Calu3 (cell line): ENCODE measurements at places on chromosomes 5 and 9.
A peak's percentile ranks its signal among the peaks of the same experiment; 100 is the strongest.

DNA sequence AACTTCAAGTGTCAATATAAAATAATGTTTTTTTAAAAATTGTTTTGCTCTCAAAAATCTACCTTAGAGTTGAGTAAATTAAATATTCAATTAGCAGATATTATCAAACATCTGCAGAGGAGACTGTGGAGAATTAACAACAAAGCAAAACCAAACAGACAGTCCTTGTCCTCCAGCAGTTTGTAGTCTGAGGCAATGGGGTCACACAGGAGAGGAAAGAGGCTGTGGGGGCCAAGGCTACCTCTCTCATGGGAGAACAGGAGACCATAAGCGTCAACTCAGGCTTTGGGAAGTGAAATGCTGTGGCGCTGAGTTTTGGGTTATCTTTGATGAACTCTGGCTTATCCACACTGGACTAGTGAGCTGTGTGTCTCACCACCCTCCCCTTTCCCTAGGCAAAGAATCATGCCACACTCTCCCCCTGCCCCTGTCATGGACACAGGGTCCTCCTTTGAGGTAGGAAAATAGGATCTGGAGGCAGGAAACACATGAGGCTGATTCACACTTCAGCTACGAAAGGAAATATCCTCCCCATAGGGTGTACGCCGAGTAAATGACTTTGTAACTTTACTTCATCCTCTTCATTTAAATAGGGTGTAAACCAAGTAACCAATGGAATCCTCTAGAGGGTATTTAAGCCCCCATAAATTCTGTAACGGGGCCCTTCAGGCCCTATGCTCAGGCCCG, 152.7 kb downstream of the FSTL4 start:
- DNase-seq, result no peak

- DNase-seq, result no peak
Observed at GRCh38 chr9:98943682-98944056, at the start of gene COL15A1. Gene COL15A1, plus strand, starts transcription at chr9:98943907. Its CDS starts 155 bp downstream, at chr9:98944062.

- DNase-seq, result no peak
Observed at GRCh38 chr9:91391412-91391811, 29.7 kb upstream of the AUH start.

DNA sequence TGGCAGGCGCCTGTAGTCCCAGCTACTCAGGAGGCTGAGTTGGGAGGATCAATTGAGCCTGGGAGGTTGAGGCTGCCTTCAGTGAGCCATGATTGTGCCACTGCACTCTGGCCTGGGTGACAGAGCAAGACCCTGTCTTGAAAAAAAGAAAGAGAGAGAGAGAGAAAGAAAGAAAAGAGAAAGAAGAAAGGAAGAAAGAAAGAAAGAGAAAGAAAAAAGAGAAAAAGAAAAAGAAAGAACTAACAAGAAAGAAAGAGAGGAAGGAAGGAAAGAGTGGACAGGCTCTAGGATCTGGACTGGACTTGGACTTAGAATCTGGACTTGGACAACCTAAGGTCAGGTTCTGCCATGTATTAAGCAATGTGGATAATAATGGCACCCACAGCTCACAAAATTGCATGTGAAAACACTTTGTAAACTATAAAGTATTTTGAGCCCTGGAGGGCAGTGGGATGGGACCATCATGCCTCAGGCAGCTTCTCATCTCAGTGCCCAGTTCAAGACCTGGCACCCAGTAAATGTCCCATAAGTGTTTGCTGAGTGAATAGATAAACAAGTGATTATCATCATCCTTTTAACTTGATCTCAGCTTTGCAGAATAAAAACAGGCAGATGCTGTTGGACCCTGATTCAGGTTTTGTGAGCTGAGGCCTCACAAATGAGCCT, 12.8 kb upstream of the PHF19 start:
- DNase-seq, result no peak

- DNase-seq, result no peak
Observed at GRCh38 chr9:16721972-16722371, 148.5 kb downstream of the BNC2 start.

DNA sequence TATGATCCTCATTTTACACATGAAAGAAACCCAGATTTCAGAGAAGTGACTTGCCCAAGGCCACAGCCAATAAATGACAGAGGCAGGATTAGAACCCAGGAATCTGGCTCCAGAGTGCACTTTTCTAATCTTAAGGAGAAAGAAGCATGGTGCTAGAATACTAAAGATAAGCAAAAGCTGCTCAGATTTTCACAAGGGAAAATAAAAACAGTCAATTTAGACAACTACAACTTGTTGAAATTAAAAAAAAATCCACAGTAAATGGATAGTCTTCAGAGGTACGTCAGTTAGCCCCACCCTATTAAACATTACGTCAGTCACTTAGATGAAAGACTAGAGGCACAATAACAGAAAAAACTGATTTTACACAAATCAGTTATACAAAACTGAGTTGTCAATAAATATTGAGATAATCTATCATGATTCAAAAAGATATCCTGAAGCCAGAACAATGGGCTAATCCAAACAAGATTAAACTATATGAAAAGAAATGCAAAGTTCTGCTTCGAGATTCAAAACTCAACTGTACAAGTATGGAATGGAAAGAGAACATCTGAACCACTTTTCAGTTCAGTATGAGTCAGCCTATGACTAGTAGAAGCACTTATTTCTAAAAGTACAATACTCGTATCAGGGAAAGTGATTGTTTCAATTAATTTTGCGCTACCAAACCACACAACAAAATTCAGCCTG, 9.3 kb downstream of the TMEM245 start:
- no peak for DNase-seq

DNA sequence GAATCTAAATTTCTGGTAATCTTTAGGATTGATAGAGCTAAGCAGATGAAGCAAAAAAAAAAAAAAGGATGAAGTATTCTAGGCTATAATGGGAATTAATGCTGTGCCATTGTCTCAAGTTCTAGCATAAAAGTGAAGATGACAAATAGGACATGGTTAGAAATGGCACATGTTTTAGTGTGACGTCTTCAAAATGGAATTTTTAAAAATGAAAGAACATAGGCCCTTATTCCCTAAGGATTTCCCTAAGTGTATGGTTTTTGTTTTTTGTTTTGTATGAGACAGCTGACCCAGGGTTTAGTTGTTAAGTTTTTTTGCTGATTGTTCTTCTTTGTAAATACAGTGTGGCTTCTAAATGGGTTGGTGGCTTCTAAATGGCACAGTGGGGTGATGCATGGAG, 7.1 kb downstream of the TLE4 start:
- DNase-seq, result no peak

GRCh38 chr9:7676609-7677156, 122.9 kb downstream of the DMAC1 start:
- DNase-seq, result peak; percentile 34

GRCh38 chr5:60354311-60354710, 345.7 kb downstream of the DEPDC1B start:
- no peak for DNase-seq

- no peak for DNase-seq
Observed at GRCh38 chr9:122086873-122087272, 6.2 kb downstream of the TTLL11 start.

- peak; percentile 4 for DNase-seq
Observed at GRCh38 chr5:84218546-84218945, 166.1 kb downstream of the EDIL3 start.

- DNase-seq, result no peak
Observed at GRCh38 chr5:116998024-116998423, 423.4 kb upstream of the SEMA6A start.

DNA sequence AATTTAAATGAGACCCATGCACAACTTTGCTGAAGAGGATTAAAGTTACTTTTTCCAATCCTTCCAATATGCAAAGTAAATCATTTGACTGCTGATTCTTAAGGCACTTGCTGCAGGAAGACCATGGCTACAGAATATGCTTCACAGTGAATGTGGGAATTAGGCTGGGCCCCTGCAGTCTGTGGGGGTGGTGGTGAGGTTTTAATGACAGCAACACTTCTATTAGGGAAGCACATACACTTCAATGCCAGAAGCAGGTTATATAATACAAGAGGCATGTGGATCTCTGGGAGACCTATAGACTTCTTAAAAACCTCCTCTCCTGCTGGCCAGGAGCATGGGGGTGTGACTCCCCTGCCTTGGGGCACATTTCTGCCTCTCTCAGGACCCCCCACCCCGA, 124.5 kb upstream of the KLF9 start:
- DNase-seq, result no peak

DNA sequence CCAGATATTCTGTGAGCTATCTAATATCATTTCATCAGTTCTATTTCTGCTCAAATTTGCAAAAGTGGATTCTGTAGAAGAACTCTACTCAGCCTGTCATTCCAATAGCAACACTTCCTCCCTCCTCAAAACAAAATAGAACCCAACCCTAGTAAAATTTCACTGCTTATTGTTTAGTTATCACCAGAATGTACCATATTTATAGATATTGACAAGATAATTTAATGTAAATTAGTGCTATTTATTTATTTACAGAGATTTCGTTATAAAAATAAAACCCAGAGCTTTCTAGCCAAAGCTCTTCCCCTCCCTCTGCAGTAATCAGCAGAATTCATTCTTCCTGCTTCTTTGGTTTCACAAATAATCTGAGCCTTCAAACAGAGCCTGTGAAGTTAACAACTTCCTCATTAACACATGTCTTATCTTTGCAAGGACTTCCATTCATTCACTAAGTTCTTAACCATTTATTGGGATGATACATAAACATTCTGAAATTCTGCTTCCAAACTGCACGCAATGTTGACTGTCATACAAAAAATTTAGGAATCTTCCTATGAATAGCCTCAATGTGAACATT, 73.7 kb upstream of the PJA2 start:
- no peak for DNase-seq

GRCh38 chr9:108552459-108553040, 303.2 kb downstream of the ACTL7B start:
- DNase-seq, result peak; percentile 57

- DNase-seq, result no peak
Observed at GRCh38 chr5:158718738-158719505, 380.8 kb downstream of the EBF1 start.

GRCh38 chr5:1111727-1112289, at the start of gene SLC12A7:
Gene SLC12A7, minus strand, starts transcription at chr5:1112063. Its CDS starts 72 bp downstream, at chr5:1111991.
- DNase-seq, result peak; percentile 85

DNA sequence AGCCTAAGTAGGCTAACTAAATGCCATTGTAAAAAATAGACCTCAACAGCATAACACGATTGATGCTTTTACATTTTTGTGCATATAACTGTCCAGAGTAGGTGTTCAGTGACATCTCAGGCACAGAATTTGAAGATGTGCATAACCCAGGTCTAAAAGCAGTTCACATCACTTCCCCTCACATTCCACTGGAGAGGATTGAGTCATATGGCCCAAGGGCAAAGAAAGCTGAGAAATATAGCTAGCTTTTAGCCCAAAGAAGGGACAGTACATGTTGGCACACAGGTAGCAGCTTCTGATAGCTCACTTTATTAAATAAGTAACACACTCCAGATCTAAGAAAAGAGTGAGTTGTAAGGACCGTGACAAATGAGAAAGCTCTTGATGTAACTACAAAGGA, 2259.5 kb upstream of the WWC1 start:
- no peak for DNase-seq

- DNase-seq, result no peak
Observed at GRCh38 chr5:135534609-135535419, 950 bp downstream of the NEUROG1 start.

DNA sequence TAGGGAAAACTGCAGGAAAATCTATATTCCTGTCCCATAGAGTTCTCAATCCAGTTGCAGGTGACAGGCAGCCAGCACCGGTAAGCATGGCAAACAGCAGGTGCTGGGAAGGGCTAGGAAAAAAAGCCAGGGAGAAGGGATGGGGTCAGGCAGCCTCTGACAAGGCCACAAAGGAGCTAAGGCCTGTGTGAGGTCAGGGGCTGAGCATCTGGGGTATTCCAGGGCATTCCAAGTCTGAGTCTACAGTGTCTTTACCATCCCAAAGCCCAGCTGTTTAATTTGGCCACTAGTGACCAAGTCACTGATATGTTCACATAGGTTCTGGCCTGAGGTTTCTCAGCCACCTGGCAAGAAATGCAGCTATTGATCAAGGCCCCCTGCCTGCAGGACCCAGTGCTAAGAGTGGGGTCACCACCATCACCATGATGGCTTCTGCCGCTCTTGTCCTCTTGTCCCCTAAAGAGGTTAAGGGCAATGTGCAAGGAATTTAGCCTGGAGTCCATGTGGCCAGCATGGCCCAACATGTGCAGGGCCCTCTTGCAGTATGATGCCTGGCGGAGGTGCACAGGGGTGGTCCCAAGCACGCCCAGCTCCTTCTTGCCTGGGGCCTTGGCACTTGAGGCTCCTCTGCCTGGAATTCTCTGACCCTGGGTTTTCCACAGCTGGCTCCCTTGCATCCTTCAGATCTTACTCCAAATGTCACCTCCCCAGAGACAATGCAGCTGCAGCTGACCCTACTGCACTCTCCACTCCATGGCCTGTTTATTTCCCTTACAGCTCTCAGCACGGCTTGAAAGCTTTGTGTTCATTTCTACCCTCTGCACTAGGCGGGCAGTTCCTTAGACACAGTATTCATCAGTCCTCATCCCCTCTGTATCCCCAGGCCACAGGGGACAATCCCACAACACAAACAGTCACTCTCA, 213.1 kb downstream of the MSX2 start:
- DNase-seq, result no peak

DNA sequence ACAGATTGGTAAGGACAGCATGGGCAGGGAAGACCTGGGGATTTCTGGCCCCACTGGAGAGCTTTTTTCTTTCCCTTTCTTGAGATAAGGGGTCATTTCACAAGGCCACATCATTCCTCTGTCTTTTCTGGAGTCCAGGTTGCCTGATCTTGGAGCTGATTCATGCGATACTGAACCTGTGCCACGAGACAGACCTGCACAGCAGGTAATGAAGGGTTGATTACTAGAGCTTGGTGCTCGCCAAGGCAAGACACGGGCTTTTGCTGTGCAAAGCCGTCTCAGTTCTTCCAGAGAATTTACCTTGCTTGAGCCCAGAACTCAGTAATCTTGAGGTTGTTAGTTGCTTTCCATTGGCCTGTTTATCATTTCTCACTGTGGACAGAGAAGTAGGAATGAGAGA, 39.2 kb downstream of the NUP188 start:
- DNase-seq, result no peak

DNA sequence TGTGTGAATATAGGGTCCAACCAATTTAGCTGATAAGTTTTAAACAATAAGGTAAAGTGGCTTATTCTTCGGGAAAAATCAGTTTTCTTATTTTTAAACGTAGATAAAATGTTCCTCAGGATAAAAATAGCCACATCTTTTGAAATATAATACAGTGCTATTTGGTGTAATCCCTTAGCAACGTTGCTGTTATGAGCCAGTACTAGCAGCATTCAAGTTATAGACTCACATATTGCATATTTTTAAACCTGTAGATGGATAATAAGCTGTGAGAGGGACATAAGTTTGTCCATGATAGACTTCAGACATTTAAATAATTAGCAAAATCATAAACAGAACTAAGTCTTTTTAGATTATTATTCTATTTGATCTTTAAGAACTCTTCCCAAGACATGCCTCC, 6.3 kb downstream of the PDE4D start:
- DNase-seq, result no peak

- no peak for DNase-seq
Observed at GRCh38 chr5:44663991-44664710, 144.6 kb upstream of the MRPS30 start.

DNA sequence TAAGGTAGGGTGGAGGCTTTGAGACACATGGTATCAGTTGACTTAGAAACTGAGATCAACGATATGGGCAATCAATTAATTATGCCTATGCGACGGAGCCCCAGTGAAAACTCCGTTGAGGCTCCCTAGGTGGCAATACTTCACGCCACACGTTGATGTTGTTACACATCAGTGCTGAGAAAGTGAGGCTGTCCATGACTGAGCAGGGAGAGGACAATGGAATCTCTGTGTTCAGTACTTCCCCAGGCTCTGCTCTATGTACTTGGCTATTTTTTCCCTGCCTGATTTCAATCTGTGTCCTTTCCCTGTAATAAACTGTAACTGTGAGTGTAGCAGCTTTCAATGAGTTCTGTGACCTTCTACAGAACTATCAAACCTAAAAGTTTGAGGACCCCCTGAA, 211.7 kb downstream of the SNCAIP start:
- DNase-seq, result no peak
